Neural crest cell (in vitro differentiated cells): ENCODE measurements at places on chromosomes 11 and 22. TPM values are rescaled to one million over a fixed set of nuclear protein-coding genes. Genes with fewer than 3 reads are reported as not detected.

DNA sequence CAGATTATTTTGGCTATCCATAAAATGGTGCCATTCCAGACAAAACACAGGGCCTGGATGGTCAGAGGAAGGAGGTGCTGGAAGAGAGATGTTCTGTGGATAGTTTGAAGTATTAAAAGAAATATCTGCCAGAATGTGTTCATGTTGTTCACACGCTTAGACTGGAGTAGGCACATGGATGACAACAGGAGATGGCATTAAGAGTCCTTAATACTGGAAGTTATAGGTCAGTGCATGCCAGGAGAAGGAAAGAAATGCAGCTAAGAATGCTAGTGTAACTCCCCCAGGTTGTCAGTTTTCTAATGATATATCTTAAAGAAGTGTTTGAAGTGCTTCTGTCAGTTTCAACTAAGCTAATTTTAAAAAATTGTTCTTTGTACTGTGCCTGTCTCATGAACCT lies 20.2 kb downstream of the KREMEN1 start:
- no peak for DNase-seq

- DNase-seq, result no peak
Measured at GRCh38 chr11:12077535-12078280, 32.7 kb upstream of the MICAL2 start.

SHANK3 gene
- total RNA-seq, result 15.2 and 15.4 TPM in 2 replicates

OR8G1 gene
- not detected in 2 replicates for total RNA-seq

DNA sequence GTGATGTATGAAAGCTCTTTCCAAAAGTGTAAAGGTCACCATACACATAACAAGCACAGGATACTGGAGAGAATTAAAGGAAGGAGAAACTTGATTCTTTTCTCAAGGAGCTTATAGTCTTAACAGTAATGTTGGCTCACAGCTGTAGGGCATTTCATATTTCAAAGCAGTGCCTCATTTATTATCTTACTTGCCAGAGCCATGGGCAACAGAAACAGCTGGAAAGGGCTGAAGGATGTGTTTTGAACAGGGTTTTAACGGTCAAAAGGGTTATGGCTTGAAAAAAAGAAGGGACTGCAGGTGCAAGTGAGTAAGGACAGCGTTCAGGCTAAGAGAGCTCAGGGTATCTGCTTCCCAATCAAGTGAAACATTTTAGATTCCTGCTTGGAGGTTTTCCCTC lies 2.7 kb upstream of the GRAMD1B start:
- DNase-seq, result no peak

DNA sequence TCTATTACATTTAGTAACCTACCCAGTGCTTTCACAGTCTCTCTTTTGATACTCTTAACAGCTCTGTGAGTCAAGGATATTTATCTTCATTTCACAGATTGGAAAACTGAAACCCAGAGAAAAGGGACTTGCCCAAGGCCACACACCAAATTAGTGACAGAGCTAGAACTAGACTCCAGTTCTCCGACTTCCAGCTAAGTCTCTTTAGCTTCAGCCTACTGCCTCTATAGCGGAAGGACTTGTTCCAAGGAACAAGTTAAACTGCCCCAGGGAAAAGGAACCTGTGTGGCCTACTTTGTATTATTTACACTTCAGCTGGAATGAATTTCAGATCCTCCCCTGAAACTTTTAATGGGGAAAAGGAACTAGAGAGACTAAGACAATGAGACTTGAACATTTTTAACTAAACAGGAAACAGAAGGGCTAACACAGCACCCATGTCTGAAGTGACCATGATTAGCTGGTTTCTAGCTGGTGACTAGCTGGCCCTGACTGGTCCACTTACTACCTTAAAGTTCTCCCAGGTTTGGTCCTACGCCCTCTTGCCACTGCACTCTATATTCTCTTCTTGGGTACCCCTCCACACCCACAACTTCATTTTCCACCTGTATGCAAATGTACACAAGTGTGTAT lies 1.3 kb downstream of the LRRC51 start:
- no peak for DNase-seq

DNA sequence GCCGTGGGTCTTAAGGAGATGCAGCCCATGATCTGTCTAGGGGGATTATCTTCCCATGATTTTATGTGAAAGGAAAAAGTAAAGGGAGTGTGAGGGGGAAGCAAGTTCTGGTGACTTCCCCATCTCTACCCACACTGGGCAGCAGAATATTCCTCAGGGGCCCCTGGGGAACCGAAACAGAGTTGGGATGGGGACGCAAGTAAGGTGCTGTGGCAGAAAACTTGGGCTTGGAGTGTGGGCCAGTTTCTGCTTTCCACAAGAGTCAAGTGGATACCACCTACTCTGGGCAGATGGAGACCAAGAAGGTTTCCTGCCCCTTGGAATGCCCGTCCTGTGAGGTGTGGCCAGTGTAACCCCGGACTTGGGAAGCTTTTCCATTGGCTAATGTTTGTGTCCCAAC lies 64.4 kb downstream of the SGSM3 start:
- no peak for DNase-seq

GRCh38 chr11:102422817-102423712 lies 29.5 kb downstream of the TMEM123 start:
- DNase-seq, result no peak

EMSY gene
- total RNA-seq, result 39.1 and 40.1 TPM in 2 replicates

ARL14EP gene
- 25.1 and 28.9 TPM in 2 replicates for total RNA-seq

LRRC4C gene
- total RNA-seq, result 5.2 and 5.5 TPM in 2 replicates

DNA sequence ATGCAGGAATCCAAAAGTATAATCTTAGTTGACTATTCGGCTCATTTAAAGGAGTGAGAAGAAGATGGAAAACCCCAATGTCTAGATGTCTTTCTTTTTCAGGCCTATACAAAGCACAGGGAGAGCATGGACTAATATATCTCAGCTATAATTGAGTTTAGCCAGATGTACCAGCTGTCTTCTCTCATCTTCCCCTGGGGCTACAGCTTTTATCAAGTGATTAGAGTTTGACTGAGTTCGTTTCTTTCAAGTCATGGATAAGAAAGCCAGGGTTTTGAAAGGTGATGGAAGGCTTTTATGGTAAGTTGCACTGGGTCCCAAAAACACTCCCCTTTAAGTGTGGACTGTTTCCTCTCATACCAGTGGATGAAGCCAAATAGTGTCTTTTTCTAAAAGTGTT lies 1172.8 kb upstream of the TENM4 start:
- no peak for DNase-seq

GRCh38 chr11:18352581-18352980 lies 30.2 kb downstream of the GTF2H1 start:
- no peak for DNase-seq

- no peak for DNase-seq
Measured at GRCh38 chr11:1553808-1554594, 18.1 kb downstream of the DUSP8 start.

SPI1 gene
- total RNA-seq, result not detected in 2 replicates
